NCI-H748 treated with DMSO at 0.1 percent for 48 hours (cell line): ENCODE measurements at places on chromosomes 6 and 20.

- DNase-seq = no peak
Observed at GRCh38 chr20:25225642-25226432, 22.0 kb upstream of the PYGB start.

GRCh38 chr6:109069746-109070145, 24.9 kb downstream of the SESN1 start:
- no peak for DNase-seq

GRCh38 chr6:161199850-161200249, 74.0 kb downstream of the AGPAT4 start:
- DNase-seq = no peak

DNA sequence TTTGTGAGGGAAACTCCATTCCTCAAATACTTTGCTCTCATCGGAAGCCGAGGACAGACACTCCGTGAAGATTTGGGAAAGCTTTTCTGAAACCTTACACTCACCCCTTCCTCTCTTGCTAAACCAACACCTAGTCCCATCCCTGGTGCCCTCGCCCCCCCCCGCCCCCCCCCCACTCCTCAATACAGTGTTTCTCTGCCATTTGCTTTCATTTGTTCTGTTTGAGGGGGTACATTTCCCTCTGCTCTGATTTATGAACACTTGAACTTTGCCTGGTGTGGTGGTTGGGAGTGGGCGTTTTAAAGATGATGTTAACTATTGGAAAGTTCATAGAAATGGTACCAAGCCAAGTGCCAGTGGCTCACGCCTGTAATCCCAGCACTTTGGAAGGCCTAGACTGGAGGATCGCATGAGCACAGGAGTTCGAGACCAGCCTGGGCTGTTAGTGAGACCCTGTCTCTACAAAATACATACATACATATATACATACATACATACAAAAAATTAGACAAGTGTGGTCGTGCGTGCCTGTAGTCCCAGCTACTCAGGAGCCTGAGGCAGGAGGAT, 1.1 kb downstream of the RAB32 start:
- no peak for DNase-seq

GRCh38 chr6:83313882-83314281, 117.0 kb downstream of the ME1 start:
- DNase-seq = no peak

DNA sequence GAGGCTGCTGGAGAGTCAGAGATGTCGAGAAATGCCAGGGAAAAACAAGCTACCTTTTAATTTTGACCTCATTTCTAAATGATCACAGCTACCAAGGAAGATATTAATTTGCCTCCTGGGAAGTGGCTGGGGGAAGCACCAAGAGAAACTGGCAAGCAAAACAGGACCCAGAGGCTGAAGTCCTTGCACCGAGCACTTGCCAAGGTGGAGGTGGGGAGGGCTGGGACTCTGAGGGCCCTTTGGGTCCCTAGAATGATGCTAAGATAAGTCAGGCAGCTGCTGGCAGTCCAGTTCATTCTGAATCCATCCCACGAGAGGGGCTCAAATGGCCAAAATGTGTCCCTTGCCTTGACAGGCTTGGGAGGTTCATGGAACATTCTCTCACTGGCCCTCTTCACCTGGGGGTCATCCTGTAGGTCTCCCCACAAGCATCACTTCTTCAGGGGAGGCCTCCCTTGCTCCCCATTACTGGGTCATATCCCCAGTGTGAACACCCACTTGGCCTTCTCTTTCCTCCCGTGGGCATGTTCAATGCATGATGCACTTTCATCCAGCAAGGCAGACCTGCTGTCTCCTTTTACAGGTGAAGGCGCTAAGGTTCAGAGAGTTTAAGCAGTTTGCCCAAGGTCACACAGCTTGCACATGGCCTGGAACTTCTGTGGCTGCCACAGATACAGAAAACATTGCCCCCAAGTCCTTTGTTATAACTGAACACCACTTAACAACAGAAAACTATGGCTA, 39.1 kb upstream of the BLCAP start:
- DNase-seq = no peak

- no peak for DNase-seq
Observed at GRCh38 chr6:31558631-31559500, 11.5 kb downstream of the NFKBIL1 start.

DNA sequence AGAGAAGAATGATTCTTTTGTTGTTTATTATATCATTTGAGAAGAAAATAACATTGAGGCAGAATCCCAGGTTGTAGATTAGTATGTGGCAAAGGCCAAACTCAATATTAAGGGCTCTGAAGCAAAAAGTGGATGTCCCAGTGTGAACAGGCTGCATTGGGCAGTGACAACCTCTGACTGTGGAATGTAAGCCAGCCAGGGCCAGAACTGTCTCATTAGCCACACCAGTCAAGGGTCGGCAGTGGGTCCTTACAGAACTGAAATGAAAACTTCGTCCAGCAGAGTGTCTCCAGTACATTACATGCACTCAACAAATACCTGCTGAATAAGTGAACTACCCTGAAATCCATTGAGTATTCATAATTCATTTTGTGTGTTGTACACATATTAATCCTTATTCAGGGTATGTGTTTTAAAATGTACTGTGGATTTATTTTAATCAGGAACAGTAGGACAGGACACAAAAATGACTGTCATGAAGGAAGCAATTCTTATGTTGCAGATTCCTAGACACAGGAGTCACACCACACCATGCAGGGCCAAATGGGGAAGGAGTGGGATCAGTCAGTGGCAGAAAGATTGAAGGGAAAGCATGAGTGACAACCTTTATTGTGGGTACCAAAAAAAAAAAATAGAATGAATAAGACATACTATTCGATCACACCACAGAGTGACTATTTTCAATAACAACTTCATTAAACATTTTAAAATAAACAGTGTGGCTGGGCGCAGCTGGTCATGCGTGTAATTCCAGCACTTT, 64.9 kb upstream of the UTRN start:
- no peak for DNase-seq
